ENCODE measurements at places on chromosomes 3 and 15.

- no peak for DNase-seq
These were observed 39.0 kb downstream of the U2SURP start for GRCh38 chr3:143040261-143040879.

GRCh38 chr3:53091011-53091410 lies 39.2 kb downstream of the RFT1 start:
- no peak for DNase-seq

DNA sequence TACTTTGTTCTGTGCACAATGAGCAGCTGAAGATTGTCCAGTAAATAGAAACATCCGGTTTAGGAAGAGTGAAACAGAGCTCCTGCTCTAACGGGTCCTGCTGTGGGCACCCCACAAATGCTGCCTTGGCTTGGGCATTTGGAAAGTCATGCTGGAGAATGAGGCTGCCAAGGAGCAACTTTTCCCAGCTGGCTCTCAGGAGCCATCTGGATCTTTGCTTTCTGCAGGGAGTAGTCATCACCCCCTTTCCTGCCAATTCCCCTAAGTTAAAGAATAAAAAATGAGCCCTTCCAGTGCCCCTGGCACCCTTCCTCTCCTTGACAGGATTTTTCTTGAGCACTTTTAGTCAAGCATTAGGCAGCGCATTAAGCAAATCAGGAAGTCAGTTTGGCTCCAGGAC lies 90.0 kb downstream of the FAM43A start:
- DNase-seq: no peak

DNA sequence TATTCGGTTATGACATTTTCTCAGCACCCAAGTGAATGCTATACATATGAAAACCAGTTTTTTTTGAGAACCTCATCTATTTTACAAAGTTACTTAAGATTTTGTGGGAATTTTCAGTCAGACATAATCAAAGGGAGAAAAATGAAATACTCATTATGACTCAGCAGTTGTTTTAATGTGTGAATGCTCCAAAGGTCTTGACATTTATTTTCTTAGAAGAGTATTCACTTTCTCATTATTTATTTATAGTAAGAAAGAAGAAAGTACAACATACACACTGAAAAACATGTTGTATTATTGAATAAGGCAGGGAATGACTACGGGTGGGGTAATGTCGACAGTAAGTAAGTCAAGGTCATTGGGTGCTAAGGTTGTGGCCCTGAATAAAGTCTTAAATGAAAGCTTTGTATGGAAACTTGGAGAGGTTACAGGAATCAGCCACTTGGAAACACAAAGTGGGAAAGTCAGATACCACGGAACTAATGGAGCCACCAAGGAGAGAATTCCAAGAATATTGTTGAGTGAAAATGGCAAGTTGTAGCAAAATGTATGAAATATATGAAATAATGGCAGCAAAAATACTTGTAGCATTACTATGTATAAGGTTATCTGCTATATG lies 844.5 kb downstream of the TBL1XR1 start:
- DNase-seq: no peak

DNA sequence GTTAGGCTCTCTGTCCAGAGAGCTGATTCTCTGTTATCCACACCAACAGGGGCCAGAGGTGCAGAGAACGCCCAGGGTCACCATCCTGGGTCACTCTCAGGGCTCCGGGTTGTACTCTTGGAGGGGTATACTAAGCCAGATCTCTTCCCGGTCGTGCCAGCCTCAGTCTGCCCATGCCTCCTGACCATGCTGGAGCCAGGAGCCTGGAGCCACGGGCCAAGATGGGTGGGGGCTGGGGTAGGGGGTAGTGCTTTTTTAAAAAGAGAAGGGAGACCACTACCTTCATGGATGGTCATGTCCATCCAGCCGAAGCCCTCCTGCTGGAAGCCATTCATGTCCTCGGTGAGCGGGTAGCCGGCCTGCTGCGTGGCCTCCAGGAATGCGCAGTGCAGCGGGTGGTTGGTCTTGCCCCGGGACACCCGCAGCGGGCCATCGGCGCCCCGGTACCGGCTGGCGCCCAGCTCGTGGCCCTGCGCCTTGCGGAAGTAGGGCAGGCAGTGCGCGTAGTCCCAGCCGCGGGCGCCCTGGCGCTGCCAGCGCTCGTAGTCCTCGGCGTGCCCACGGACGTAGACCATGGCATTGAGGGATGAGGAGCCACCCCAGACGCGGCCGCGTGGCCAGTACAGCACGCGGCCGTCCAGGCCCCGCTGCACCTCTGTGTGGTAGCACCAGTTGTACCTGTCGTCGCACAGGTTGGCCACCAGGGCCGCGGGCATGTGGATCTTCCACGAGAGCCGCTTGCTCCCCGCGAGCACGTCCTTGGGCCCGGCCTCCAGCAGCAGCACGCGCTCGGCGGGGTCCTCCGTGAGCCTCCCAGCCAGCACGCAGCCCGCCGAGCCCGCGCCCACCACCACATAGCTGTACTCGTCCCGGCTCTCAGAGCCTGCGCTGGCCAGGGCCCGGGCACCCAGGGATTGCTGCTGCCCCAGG lies 22.9 kb downstream of the CHDH start:
- no peak for DNase-seq

GRCh38 chr3:195196266-195196665 lies 74.7 kb downstream of the XXYLT1 start:
- no peak for DNase-seq

GRCh38 chr3:18195836-18196235 lies 229.3 kb downstream of the SATB1 start:
- no peak for DNase-seq

DNA sequence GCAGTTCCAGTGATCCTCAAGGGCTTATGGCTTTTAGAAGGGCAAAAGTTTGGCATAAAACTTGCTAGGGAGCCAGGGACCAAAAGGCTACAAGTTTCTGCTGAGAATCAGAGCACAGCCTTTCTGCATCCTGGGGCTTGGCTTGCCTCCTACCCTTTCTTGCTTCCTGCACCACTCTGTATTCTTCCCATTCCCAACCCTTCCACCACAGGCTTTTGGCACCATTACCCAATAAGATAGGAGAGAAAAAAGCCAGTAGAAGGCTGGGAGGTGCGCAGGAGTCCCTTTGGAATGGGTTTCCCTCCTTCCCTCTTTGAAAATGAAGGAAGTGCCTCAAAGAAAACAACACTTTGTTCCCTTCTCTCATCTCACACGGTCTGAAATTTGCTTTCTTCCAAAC lies 268.6 kb downstream of the PDCD6IP start:
- DNase-seq: no peak

GRCh38 chr3:187746442-187747281 lies 1.4 kb upstream of the BCL6 start:
- DNase-seq: no peak

DNA sequence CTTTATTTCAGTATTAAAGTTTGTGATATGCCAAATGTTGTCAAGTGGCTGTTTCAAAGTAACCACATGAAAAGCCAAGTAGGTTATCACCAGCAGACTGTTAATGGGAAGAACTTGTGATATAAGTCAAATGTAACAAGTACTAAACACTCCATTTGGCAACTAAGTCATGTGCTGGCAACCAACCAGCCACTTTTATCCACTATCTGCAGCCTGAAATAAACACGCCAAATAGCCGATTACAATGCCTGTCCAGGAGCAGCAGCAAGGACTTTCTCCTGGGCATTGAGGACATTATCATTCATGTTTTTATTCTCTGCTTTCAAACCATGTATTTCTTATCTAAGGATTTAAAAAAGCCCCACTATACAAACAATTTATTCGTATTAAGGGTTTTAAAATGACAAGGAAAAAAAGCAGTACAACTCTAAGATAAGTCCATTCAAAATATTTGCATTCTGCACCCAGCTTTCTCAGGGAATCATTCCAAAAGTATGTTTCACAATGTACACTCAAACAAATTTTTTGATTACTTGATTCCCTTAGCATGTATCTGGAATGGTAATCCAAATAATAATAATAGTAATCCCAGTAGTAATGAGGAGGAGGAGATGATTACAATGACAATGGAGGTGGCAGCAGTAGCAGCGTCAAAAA lies 448.6 kb downstream of the ERC2 start:
- no peak for DNase-seq

DNA sequence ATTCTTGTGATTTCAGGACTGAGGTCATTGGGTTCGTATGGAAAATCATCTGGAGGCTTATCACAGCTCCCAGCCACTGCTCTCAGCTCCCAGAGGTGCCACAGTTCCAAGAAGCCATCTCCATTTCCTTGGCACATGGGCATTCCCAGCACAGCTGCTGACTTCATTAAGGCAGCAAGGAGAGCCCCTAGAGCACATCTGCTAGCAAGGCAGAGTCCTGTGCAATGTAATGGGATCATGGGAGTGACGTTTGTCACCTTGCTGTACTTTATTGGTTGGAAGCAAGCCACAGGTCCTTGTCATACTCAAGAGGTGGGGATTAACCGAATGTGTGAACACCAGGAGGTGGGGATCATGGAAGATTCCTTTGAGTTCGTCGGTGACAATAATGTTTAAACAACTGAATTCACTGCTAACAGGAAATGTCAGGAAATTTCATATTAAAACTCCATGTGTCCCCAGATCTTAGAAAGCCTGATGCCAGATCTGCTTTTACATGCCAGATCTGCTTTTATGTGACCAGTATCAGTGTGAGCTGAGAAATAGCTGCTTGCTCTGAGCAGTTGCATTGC lies 148.8 kb downstream of the GABRG3 start:
- DNase-seq: no peak

DNA sequence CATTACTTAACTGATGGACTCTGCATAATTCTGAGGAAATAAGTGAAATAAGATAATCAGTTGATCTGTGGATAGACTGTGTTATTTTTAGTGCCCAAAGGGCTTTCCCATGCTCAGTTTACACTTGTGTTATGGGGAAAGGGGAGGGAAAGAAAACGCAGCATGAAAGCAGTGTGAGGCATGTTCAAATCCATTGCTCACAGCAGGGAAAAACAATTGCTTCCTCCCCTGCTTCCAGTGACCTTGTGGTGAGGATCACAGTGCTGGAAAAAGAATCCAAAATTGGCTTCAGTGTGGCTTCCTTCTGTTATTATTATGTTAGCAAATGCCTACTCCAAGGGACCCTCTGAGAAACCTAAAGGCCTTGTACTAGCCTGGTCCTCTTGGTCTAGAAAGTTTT lies 285.1 kb upstream of the CDIN1 start:
- no peak for DNase-seq

DNA sequence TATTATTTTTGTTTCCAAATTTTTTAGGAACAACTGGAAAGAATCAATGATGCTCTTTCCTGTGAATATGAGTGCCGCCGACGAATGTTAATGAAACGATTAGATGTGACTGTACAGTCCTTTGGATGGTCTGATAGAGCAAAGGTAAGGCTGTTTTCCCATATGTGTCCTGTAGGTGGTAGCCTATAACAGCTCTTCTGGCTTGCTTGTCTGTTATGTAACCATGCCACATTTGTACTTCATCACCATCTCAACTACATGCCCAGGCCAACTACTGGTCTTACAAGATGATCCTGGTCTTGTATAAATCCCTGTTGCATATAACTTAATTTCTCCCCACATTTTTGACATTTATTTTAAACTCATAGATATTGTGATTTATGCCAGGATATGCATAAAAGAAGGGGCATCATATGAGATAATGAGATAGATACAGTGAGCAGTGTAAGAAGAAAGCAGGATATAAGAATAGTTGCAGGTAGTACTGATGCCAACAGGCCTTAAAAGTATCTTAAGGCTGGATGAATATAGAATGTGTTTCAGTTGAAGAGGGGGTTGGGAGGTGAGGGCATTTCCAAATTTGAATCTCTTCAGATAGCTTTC lies 20.3 kb downstream of the FAM98B start:
- DNase-seq: no peak

DNA sequence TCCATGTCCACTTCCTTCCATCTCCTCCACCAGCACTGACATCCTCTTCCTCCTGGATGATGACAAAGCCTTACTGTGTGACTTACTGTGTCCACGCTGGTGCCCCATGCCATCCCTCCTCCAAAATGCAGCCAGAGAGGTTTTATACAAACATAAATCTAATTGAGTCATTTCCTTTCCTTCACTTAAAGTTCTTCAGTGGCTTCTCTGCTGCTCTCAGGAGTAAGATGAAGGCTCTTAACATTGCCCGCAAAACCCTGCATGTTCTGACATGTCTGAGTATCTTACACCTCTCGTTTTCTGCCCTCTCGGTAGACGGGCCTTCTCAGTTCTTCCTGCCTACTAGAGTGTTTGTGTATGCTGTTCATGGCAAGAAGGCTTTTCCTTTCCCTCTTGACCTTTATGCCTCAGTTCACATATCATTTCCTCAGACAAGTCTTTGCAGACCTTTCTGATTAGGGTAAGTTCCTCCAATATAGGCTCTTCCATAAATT lies 175.5 kb downstream of the CFAP20DC start:
- DNase-seq: no peak

DNA sequence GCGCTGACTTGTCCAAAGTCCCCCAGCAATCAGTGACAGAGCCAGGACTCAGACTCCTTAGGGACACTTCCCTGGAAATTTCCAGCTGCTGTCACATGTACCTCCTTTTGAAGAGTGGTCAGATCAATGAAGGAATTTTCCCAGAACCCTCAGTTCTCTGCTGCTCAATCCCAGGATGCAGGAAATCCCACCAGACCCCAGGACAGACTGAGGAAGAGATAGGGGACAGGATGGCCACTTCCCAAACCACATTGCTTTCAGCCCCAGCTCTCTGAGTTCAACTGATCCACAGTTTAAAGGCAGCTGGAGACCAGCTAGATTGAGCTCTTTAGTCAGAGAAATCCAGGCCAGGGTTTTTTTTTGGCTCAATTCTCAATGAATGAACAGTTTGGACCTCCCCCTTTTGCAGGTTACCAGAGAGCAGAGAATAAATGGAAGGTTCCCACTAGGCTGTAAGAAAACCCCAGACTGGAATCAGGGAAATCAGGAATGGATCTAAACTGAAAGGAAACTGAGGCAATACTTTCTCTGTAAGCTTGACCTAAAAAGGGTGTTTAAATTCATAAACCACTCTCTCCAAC lies 1.5 kb downstream of the CYP1A1 start:
- no peak for DNase-seq

DNA sequence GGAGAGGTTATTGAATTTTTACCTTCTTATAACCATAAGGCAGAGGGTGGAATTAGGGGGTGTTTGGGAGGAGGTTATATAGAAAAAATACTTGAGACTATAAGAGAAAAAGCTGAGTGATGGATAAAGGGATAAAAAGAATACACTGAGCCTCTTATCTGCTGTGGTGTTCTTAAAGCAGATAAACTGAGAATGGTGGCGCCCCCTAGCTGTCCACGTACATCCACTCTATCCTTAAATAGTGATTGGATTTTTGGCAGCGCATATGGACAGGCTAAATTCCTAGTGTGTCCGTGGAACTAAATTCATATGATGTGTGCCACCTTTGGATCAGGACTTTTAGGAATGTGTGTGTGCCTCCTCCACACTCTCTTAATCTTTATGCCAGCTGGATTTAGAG lies 121.1 kb downstream of the OXSM start:
- peak; percentile 0 for DNase-seq

DNA sequence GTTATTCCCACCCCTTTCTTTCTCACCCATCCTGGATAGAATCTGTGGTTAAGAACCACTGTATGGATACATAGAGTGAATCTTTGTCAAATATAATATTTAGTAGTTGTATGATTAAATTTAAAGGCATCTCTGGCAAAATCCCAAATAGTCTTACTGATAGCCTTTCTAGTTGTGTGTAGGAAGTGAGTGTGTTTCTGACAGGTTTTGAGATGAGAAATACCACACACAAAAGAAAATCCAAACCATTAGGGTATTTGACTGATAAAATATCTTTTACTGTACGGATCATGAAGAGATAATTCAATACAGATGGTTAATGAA lies 44.7 kb upstream of the PLCL2 start:
- DNase-seq: no peak

All from activated naive CD8-positive, alpha-beta T cell treated with anti-CD3 and anti-CD28 coated beads, Interleukin-2, amount 50 U/mL, for 16 hours (primary cell).